ENCODE measurements at places on chromosomes 6 and 20.

GRCh38 chr6:82025271-82025670, 222.3 kb downstream of the IBTK start:
- DNase-seq = peak; percentile 28

DNA sequence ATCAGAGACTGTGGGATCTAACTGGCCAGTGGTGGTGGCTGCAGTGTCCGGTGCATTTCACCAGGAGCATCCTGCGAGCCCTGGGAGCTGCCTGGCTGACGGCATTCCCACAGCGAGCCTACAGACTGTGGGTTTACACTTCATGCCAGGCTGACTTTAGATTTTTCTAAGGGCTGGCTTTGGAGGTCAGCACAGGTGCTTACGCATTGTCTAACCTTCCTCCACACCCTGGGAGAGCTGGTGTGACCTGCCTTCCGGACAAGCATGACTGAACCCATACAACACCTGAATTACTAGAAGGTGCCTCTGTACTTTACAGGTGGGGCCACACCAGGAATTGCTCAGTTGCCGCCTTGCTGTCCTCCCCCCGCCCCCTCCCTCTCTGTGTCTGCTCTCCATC, 96.2 kb downstream of the RREB1 start:
- DNase-seq = no peak

- DNase-seq = no peak
These were observed 10.1 kb downstream of the TNFAIP3 start for GRCh38 chr6:137877113-137877512.

- DNase-seq = peak; percentile 72
These were observed 8.4 kb upstream of the NUP153 start for GRCh38 chr6:17714879-17715851.

- DNase-seq = no peak
These were observed 89.2 kb upstream of the RNF217 start for GRCh38 chr6:124873066-124873410.

DNA sequence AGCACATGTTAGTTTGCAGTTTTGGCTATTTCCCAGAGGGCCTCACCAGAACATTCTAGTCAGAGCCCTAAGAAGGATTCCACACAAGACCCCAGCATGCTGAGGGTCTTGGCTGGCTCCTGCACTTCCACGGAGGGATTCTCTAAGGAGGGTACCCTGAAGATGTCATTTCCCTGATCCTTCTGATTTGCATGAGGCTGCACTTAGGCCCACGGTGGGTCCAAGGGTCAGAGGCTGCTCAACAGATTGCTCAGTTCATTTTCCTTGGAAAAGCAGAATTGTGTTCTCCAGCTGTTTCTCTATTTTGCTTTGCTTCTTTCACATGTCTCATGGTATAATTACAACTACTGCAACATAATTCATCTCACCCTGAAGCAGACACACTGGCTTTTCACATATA, 22.2 kb downstream of the PREP start:
- no peak for DNase-seq

DNA sequence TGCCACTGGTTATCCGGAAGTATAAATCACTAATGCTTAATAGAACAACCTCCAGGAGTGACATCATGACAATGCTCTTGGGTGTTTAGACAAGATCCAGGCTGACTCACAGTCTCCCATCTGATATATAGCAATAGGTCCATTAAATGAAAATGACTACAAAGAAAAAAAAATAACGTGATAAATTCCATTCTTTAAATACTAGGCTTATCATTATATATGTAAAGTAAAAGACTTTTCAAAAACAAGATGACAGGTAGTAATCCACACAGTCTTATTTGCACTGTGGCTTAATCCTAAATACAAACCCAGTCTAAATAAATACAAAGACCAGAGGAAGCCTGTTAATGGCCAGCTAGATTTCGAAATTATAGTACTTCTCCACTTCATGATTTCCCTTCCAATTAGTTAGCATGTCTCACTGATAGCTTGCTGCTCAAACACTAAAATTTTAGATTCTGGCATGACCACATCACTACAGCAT, 149.1 kb upstream of the BEND3 start:
- no peak for DNase-seq

DNA sequence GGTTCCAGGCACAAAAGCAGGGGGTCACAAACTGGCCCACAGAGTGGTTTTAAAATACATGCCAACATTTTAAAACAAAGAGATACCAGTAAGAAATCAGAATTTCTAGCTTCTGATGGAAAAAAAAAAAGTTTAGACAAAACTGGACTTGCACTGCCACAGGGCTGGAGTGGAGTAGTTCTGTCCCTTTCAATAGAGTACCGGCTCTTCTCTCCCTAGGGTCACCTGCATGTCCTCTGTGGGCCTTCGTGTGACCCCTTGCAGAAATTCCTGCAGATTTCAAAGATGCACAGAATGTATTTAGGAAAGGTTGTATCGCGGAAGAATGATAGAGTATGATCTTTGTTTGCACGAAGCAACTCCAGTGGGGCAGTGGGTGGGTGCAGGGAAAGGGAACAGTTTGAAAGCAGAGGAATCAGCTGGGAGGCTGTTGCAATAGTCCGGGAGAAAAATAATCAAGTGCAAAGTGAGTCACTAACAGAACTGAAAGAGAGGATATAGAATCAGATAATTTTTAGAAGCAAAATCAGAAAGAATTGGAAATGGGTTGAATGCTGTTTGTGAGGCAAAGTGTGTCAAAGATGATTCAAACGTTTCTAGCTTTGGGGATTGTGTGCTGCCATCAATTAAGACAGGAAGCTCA, 97.3 kb upstream of the STXBP5 start:
- peak; percentile 40 for DNase-seq

DNA sequence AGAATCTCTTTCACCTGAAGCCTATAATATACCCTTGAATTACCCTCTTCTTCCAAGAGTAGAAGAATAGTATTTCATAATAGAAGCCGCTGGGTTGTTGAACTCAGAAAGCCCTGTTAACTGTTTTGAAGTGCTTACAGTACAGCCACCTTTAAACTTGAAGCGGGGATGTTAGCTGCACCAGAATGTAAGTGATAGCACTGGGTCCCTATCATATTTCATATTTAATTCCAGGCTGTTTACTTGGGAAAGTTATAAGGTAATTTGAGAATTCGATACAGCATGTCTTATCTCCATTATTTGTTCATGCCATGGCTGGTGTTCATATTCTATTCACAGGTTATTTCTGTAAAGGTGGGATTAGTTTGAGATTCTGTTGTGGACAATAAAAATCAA, 63.5 kb upstream of the VSTM2L start:
- DNase-seq = no peak

DNA sequence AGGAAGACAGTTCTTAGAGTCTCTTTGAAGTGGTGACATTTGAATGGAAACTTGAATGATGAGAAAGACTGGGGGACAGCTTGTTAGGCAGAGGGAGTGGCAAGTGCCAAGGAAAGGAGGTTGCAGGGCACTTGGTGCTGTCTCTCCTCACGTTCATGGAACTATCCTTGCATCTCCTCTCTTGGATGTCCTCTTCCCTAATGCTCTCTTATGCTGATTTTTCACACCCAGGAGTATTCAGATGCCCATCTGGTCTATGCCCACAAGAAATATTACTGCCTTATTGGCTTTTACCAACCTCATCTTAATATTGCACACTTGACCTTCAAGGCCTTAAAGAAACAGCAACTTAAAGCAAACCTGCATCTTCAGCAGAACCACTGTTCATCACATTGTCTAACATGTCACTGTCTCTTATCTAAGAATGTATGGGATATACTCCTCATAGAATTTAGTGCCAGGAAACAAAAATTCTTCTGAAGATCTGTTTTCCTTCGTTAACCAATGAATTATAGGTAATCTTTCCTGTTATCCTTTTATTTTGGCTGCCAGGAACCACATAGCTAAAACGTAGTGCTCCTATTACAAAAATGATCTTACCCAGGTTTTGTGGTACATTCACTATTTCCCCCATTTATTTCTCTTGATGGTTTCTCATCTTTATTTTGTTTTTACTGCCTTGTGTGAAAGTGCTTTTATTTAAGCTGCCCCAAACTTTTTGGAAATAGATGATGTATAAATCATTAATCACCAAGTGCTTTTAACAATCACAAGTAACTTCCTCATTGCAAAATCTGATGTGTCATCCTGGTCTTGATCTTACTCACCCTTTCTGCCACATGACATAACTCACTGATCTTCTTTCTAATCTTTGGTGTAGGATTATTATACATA, 12.8 kb downstream of the RGS17 start:
- peak; percentile 60 for DNase-seq

- no peak for DNase-seq
These were observed 20.6 kb downstream of the EDN3 start for GRCh38 chr20:59320854-59321647.

- peak; percentile 100 for DNase-seq
These were observed 29.0 kb downstream of the ARMC2 start for GRCh38 chr6:108877046-108877751.

GRCh38 chr6:158170656-158171081, 2.5 kb downstream of the GTF2H5 start:
- peak; percentile 91 for DNase-seq

DNA sequence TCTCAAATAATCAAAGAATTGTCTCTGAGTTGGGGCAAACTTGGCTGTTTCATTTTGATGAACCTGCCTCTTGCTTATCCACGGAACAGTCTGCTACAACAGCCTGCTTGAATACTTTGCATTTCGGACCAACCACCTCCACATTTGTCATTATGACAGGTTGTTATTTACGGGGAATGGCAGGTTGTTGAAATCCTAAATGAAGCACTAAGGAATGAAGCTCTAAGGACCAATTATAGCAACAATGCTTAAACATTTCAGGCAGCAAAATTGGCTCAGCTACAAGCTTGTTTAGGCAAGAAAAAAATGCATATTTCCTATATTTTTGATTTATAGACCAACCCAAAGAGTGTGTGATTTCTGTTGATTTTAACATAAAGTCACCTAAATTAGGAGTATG, 84.5 kb downstream of the MAP3K7 start:
- no peak for DNase-seq

DNA sequence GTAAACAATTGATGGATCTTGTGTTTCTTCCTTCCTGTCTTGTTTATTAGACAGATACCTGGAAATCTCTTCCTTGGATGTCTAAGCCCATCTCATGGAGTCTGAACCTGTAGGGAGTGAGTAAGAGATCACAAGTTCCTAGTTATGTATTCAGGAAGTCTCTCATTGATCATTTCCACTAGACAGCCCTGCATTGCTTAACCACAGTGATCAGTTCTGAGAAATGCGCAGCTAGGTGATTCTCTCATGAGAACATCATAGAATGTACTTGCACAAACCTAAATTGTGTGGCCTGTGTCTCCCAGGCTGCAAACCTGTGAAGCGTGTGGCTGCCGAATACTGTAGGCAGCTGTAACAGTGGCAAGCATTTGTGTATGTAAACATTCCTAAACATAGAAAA, 39.1 kb downstream of the FAM120B start:
- DNase-seq = no peak

- no peak for DNase-seq
These were observed 36.4 kb downstream of the LYRM2 start for GRCh38 chr6:89602166-89602565.

DNA sequence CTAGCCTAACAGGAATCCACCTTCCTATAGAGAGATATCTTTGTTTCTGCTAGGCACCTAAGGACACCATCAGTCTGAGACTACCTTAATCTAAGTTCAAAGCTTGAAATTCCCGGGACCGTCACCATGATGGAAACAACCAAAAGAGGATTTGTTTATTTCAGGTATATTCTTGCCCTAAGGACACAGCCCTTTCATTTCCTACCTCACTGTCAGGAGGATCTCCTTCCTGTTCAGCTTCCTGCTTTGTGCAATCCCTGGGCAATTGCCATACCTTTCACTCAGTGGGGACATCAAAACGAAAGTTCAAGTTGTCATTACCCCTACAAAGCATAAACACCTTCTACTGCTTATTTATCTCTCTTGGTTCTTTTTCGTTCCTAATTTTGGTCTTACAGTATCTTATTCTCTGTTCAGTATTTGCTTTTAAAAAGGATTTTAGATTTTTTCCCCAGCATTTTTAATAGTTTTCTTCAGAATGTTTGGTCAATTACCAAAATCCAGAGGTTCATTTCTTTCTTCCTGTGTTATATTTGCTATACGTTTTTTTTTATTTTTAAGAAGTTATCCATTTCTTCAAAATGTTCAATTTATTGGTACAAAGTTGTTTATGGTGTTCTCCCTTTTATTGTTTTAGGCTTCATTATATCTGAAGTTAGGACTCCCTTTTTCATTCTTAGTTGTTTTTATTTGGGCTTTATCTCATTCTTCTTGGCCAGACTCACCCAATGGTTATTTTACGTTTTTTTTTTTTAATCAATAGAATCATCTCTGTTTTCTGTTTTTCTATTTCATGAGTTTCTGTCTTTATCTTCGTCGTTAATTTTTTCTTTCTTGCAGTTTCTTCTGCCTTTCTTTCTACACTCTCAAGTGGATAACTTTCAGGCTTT, 13.0 kb upstream of the TBPL1 start:
- no peak for DNase-seq

- no peak for DNase-seq
These were observed 210.3 kb downstream of the PREX1 start for GRCh38 chr20:48617481-48617880.

GRCh38 chr6:11429577-11429976, 108.0 kb upstream of the TMEM170B start:
- no peak for DNase-seq

GRCh38 chr20:37704955-37705354, 11.1 kb downstream of the CTNNBL1 start:
- DNase-seq = no peak

- no peak for DNase-seq
These were observed 53.8 kb downstream of the SLC35F1 start for GRCh38 chr6:117960877-117961276.

- no peak for DNase-seq
These were observed 125.3 kb downstream of the MAP7 start for GRCh38 chr6:136424901-136425300.

DNA sequence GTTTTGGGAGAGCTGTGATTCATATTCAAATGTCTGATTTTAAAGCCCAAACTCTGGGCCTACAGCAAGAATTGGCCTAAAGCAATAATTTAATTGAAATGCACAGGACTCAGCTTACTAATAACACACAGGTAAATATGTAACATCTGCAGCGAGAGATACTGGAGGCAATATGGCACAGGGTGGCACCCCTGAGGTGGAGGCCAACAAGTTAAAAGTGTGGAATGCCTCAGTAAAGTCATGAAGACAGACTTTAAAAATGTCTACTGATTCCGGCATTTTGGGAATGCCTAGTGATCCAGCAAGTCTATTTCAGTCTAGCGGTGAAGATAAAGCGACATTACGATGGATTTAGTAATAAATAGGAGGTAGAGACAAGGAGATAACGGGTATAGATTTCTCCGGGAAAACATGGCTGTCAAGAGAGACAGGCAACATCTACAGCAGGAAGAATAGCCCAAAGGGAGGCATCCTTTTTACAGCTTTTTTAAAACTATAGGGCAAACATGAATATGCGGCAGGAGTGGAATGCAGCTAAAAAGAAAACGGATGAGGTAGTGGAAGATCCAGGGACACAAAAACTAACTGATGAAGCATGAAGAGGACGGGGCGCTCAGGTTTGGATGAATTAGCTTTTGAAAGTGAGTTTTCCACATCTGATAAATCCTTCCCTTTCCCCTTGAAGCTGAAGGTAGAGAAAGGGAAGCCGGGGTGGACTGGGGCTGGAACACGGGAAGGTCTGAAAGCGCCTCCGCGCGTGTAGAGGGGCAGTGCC, 1.2 kb downstream of the NANP start:
- DNase-seq = no peak

GRCh38 chr20:18174906-18175683, 37.4 kb downstream of the KAT14 start:
- no peak for DNase-seq

GRCh38 chr6:157898169-157898568, 75.1 kb downstream of the SNX9 start:
- no peak for DNase-seq

- DNase-seq = no peak
These were observed 149.9 kb downstream of the RPS12 start for GRCh38 chr6:132964101-132964867.
